ENCODE measurements at places on chromosomes 11 and 22. TPM values are rescaled to one million over a fixed set of nuclear protein-coding genes. Genes with fewer than 3 reads are reported as not detected.

TRIM51G gene
- not detected for total RNA-seq

PRR33 gene
- not detected for total RNA-seq

GNAZ gene
- 25.5 TPM for total RNA-seq

DNA sequence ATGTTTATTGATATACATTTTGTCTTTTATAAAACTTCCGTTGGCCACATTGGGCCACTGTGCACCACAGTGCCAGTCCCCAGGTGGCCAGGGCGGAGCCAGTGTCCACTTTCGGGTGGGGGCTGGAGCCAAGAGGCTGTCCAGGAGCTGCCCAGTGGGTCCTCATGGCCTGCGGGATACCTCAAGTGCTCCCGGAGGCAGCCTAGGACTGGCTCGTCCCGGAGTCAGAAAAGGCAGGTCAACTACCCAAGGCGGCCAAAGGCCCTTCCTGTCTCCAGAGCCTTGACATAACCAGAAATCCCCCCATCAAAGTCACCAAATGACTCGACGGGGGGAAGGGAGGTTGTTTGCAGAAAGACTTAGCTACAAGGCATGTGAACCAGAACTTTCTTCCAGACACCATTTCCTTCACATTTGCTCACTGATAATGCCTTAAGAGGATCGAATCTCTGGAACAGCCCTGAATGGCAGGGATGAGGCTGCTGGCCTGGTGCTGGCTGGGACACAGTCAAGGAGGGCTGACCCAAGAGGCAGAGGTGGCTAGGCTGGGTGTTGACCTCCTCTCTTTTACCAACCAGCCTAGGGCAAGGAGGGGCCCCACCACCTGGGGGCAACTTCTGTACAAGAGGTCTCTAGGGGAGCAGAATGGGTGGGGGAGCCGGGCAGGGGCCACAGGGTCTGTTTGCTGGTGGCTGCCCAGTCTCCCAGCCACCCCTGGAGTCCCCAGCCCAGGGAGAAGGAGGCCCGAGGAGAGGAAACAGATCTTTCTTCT lies 8.4 kb downstream of the MRGPRF start:
- no peak for DNase-seq

GRCh38 chr22:37176464-37177061 lies 11.5 kb downstream of the C1QTNF6 start:
- DNase-seq, result no peak

GRCh38 chr22:47126344-47126811 lies 363.9 kb downstream of the TBC1D22A start:
- DNase-seq, result no peak

MS4A3 gene
- total RNA-seq, result not detected

VPREB3 gene
- total RNA-seq, result not detected

DNA sequence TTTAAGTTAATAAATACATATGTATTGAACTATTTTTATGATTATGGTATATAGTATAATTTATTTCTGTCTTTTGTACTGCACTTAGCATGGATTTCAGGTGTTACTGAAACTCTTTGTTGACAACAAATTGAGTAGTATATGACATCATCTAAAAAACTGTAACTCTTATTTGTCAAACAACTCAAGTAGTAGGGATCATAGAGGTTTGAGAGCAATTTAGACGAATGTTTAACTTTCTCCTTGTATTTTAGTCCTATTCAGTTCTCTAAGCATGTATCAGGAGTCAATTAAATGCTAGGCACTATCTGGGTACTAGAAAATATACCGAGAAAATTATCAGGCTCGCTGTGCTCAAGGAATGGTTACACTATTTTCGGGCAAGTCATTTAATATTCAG lies 595.2 kb downstream of the METTL15 start:
- no peak for DNase-seq

ROBO4 gene
- 0.07 TPM for total RNA-seq

FAM83F gene
- 2.8 TPM for total RNA-seq

DNA sequence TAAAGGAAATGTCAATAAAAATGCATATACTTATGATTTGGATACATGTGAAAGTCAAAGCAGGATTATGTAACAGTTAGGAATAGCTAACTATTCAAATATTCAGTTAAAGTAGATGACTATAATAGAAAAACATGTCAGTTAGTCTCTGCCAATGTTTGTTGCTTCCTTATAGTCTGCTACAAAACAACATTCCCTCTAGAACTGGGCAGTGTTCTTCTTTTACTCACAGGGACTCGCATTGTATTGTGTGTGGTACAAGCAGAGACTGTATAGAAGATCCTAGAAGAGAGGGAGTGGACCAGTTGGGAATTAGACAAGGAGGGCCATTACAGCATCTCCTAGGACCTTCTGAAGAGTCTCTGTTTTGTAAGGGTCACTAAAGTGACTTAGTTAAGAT lies 10.6 kb downstream of the ACAT1 start:
- DNase-seq, result no peak

- no peak for DNase-seq
These were observed 27.1 kb upstream of the OAF start for GRCh38 chr11:120183701-120184141.

GSTT2B gene
- 2.1 TPM for total RNA-seq

GRCh38 chr11:101574886-101575285 lies 8.9 kb downstream of the TRPC6 start:
- no peak for DNase-seq

OR5B21 gene
- not detected for total RNA-seq

DNA sequence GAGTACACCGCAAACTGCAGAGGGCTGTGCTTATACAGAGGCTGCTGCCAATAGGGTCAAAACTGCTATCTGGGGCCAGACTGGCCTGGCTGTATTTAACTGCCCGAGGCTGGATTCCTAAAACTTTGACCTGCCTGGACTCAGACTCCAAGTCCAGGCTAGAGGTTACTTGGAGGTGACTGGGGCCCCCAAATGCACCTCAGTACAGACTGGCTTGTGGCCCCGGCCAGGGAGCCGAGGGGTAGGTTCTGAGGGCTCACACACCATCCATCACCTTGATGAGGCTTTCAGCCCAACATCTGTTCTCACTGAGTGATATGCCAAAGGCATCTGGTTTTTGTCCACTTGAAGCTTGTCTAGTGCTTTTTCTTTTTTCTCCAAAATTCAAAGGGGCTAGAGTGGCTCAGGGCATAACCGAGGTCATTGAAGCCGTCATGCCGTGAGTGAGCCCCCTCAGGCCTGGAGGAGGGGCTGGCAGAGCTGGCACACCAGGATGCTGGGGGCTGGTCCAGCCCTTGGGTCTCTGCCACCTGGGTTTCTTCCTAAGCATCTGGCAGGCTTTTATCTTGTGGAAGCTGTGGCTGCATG lies 52.4 kb upstream of the TTLL12 start:
- no peak for DNase-seq

Measured in neural crest cell (in vitro differentiated cells).